T follicular helper cell (primary cell): ENCODE measurements at places on chromosomes 11 and 22.

DNA sequence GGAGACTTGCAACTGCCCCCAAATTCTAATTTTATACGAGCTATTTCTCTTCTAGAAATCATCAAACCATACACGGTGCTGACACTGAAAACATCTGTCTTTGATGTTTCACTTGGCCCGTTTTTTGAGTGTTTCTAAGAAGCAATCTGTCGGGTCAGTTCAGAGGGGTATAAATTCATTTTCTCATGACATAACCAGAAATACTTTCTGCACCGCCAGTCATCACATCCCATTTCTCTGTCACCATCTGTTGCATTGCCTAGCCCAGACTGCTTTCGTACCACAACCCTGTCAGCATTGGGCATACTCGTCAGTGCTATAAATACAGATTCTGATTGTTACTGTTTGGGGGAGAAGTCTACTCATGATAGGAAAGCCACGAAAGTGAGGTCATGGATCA, 63.1 kb upstream of the CCDC90B start:
- DNase-seq, result no peak

DNA sequence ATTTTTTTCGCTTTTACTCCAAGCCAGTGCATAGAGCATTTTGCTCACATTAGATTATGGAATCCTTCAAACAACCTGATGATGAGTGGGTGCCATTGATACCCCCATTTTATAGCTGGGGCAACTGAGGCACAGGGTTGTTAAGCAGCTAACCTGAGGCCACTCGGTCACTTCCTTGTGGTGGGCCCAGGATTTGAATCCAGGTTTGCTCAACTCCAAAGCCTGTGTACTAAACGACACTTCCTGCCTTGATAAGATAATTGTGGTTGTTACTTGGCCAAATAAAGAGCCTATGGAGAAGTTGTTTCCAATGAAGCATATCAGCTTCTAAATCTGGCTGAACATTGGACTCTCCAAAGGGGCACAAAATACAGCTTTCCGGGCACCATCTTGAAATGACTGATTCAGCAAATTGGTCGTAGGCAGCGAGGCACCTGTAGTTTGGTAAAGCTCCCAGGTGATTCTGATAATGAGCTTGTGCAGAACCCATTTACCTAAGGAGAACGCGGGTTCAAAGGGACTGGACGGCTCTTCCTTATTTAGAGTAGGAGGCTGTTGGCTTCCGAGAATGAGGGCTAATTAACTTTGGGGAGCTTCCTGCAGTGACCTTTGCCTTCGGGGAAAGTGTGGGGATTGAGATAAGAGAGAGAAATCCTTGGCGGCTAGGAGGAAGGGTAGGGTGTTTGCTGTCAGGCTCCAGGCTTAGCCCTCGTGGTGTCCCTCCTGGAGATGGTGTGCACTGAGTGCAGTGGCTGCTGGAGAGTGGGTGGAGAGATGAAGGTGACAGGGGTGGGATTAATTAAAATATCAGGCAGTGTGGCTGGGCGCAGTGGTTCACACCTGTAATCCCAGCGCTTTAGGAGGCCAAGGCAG, 17.5 kb upstream of the EHF start:
- no peak for DNase-seq

DNA sequence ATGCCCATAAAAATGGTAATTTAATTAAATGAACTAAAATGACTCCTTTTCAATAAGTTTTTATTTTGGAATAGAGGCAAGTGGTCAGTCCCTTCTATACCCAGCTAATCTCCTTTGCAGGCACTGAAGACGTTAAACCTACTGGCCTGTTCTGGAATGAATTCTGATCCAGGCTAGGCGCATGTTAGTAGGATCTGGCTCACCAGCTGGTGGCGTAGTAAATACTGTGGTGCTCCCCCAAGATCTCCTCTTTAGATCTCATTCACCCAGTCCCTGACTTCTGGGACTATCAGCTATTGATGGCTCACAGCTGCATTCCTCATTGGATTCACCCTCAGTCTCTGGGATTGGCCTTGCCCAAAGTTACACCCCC, 173.7 kb upstream of the DDI1 start:
- DNase-seq, result no peak

DNA sequence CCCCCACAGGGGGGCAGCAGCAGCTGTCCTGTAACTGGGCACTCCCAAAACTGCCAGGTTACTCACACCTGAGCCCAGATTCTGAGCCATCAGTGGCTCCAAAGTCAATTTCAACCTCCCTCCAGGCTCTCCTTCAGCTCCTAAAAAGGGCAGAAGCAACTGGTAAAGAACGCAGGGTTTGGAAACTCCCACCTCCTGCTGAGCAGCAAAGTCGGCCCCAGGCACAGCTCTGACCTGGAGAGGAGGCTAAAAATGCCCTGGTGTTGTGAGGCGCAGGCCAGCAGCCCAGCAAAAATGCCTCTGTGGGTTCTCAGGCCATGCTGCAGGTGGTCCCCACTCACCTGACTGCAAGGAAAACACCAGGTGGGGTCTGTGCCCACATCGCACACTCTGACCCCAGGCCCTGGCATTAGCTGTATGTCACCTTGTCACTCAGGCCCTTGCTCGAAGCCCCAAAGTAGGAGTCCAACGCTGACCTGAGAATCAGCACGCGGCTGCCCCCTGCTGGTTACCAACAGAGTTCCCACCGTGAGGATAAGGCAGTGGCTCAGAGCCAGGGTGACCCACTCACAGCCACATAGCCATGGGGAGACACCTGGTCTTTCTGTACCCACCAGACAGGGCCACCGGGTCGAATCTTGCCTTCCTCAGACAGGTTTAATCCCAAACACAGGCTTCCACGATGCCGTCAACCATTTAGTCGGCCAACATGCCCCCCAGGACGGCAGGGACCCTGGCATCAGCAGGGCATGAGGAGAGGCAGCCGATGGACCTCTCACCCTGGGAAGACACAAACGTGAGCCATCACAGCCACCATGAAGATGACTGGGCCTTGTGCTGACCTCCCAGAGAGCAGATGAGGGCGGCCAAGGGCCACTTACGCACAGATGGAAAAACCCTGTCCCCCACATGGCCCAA, 11.1 kb downstream of the POLR3H start:
- peak; percentile 48 for DNase-seq

GRCh38 chr11:133508468-133508867, 23.8 kb downstream of the OPCML start:
- no peak for DNase-seq

GRCh38 chr11:1467270-1467669, 19.3 kb downstream of the MOB2 start:
- DNase-seq, result no peak
